ENCODE measurements at places on chromosomes 4 and X. TPM values are rescaled to one million over a fixed set of nuclear protein-coding genes. Genes with fewer than 3 reads are reported as not detected.
A peak's percentile ranks its signal among the peaks of the same experiment; 100 is the strongest.

AKAP4 gene
- total RNA-seq = not detected

KIF4A gene
- 0.22 TPM for total RNA-seq

INPP4B gene
- 0.02 TPM for total RNA-seq

DNA sequence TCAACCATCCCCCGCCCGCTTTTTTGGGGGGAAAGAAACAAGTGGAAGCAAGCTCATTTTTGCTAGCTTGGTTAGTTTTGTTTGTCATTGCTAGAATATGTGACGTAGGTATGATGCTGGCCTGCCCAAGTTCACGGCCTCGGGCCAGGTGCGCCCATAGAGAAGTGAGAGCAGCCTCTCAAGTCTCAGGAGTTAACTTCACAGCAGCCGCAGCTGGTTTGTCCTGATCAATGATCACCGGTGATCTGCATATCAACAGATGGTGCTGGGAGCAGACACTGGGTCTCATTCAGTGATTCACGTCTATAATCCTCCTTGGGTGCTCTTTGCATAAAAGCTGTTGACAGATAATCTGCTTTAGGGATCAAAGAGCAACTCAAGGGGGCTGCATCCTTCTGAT lies 50.1 kb downstream of the ENPP6 start:
- DNase-seq = peak; percentile 10

DNA sequence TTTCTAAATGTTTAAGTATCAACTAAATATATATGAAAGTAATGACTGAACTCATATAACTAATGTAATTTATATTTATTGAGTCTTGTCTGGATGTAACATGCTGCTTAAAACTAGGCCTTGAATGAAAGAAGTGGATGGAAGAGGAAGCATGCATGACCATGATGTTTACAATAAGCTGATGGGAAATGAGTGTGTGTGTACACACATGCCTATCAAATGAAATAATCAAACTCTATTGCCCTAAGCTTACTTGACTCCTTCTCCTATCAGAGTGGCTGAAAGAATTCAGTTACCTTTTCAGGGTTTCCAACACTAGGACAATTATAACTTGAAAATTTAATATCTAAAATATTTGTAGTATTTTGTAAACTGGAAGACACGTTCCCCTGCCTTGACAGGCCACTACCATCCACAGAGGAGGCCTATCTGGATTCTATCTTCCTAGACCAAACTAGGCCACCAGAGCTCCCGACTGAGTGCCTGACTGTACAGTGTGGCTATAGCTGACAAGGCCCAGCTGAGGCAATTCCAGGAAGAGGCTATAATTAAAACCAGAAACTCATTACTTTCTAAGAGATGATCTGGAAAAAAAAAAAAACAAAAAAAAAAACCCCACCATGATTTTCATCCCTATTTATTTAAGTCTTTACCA lies 7.6 kb downstream of the ARSJ start:
- no peak for DNase-seq

DNA sequence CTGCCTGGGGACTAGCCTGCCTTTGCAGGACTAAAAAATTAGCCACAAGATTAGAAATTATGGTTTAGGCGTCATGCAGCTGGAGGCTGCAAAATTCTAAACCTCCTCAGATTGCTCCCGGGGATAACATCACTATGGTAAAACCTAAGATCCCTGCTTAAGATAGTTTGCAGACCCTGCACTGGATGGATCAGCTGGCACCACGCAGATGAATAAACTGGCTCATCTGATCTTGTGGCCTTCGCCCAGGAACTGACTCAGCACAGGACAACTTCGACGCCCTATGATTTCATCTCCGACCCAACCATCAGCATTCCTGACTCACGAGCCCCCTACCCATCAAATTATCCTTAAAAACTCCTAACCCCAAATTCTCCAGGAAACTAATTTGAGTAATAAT lies 482.4 kb downstream of the SPRY1 start:
- DNase-seq = no peak

GRCh38 chr4:17246656-17247055 lies 265.2 kb downstream of the QDPR start:
- no peak for DNase-seq

DNA sequence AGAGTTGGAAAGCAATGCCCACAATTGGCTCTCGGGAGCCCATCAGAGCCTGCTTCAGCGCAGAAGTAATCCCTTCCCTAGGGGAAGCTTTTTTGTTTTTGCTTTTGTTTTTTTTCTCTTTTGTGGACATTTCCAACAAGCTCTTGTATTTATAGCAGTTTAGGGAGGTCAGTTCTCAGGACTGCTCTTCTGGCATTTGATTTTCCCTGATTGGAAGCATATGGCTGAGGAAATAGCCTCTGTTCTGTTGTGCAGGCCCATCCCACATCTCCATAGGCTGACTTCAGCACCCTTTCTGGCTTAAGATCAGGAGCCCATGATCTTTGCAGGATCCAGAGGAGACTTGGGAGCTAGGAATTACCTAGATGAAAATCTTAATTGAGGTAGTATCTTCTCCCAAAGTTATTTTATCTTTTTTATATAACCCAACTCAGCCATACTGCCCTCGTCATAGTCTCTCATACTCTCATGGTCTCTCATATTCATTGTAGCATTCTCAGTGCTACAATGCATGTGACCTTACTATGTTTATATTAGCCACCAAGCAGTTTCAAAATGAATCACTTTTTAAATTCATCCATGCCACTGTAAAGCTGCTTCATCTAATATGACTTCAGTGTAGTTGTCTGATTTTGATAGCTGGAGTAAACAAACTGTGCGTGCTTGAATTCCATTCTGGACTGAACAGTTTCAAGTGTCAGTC lies 16.7 kb downstream of the PAGE4 start:
- no peak for DNase-seq

GRCh38 chr4:138404251-138404650 lies 162.1 kb upstream of the SLC7A11 start:
- DNase-seq = no peak

- DNase-seq = no peak
Observed at GRCh38 chr4:155543126-155543765, 123.4 kb upstream of the GUCY1A1 start.

- no peak for DNase-seq
Observed at GRCh38 chr4:48594180-48594579, 104.1 kb downstream of the ZAR1 start.

DNA sequence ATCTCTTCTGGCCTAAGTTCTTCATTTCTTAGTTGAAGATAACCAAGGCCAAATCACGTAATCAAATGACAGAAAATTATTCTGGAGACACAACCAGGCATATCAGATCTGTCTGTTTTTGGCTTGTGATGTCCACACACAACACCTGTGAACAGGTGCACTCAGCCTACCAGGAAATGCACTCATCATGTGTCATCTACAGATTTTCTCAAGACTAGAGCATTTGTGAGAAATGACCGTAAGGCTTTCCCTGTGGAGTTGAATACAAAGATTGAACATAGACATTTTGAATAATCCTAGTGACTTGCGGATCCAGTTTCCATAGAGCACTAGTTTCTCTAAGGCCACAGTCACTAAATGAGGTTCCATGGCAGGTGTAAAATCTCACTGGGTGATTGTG lies 26.7 kb upstream of the CXCL8 start:
- DNase-seq = no peak

- DNase-seq = peak; percentile 76
Observed at GRCh38 chr4:127965803-127966175, 583 bp downstream of the ABHD18 start.

- no peak for DNase-seq
Observed at GRCh38 chr4:25160714-25161592, 704 bp upstream of the SEPSECS start.

- DNase-seq = no peak
Observed at GRCh38 chr4:123412091-123412505, 15.5 kb downstream of the SPRY1 start.

GRCh38 chr4:7978907-7979651 lies 39.4 kb upstream of the AFAP1 start:
- no peak for DNase-seq

All from B cell (primary cell).